CD14-positive monocyte (primary cell): ENCODE measurements at places on chromosomes 1 and 21. TPM values are rescaled to one million over a fixed set of nuclear protein-coding genes. Genes with fewer than 3 reads are reported as not detected.

DNA sequence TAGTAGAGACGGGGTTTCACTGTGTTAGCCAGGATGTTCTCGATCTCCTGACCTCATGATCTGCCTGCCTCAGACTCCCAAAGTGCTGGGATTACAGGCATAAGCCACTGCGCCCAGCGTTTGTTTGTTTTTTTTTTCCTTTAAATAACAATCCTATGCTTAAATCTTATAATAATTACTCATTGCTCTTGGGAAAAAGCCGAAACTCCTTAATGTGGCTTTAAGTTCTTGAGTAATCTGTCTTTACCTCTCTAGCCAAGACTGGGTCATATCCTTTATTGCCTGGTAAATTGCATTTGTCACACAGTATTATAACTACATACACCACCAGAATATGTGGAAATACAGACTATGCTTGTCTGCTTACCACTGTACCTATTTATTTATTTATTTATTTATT, 97.1 kb downstream of the MACF1 start:
- DNase-seq: no peak
- no peaks in the 10 kb centered on the region for H3K4me1 ChIP-seq
- no peaks in the 10 kb centered on the region for H3K27me3 ChIP-seq
- no peak overlapping the region for H3K4me3 ChIP-seq
- peaks cover 74% of the 10 kb centered on the region for H3K36me3 ChIP-seq
- no peak overlapping the region for H3K27ac ChIP-seq

- H3K4me3 ChIP-seq: no peak overlapping the region
- no peaks in the 10 kb centered on the region for H3K36me3 ChIP-seq
- DNase-seq: no peak
- H3K4me1 ChIP-seq: no peaks in the 10 kb centered on the region
- no peaks in the 10 kb centered on the region for H3K27me3 ChIP-seq
Measured at GRCh38 chr1:185938396-185938795, 204.2 kb downstream of the HMCN1 start.

- H3K27me3 ChIP-seq: no peaks in the 10 kb centered on the region
- H3K36me3 ChIP-seq: peaks cover 14% of the 10 kb centered on the region
- H3K4me1 ChIP-seq: peaks cover 6% of the 10 kb centered on the region
Measured at GRCh38 chr1:100894603-100895539, at the start of gene EXTL2. EXTL2 (minus strand) TSS chr1:100894842; CDS start chr1:100888757, 6,085 bp downstream.

The RGS1 gene
- 2.4 TPM for polyA plus RNA-seq

The ATP8B2 gene
- 0.46 TPM for polyA plus RNA-seq
